RCC 7860 (cell line): ENCODE measurements at places on chromosomes 3 and 15.
A peak's percentile ranks its signal among the peaks of the same experiment; 100 is the strongest.

DNA sequence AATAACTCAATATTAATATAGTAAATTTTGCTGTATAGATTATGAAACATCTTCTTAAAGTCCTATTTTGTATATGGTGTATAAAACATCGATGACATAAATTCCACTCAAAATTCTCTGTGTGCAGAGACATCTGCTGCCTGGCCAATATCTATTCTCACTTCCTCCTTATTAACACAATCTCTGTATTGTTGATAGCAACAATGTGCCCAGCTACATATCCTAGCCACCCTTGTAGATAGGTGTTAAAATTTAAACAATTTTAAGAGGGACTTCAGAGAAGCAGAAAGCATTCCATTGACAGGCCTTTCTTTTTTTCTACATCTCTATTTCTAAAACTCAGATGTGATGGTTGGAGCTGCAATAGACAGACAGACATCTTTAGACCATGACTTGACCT is 72.3 kb downstream of the FGF12 start:
- no peak for DNase-seq

DNA sequence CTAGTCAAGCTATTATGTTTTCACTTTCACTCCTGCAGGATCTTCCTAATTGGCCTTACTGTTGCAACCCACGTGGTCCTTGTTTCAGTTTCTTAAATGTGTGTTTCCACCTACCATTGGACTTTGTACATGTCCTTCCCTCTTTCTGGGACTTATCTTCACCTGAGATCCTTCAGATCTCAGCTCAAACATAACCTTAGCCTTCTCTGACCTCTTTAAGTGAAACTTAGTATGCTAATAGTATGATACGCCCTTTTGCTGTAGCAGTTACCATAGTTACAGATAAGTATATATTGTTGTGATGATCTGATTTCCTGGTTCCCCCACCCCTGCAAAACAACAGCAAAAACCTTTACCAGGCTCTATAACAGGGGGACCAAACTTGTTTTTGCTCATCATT is 35.2 kb downstream of the U2SURP start:
- no peak for DNase-seq

GRCh38 chr15:75694241-75695182 is 18.1 kb downstream of the CSPG4 start:
- DNase-seq = peak; percentile 87

DNA sequence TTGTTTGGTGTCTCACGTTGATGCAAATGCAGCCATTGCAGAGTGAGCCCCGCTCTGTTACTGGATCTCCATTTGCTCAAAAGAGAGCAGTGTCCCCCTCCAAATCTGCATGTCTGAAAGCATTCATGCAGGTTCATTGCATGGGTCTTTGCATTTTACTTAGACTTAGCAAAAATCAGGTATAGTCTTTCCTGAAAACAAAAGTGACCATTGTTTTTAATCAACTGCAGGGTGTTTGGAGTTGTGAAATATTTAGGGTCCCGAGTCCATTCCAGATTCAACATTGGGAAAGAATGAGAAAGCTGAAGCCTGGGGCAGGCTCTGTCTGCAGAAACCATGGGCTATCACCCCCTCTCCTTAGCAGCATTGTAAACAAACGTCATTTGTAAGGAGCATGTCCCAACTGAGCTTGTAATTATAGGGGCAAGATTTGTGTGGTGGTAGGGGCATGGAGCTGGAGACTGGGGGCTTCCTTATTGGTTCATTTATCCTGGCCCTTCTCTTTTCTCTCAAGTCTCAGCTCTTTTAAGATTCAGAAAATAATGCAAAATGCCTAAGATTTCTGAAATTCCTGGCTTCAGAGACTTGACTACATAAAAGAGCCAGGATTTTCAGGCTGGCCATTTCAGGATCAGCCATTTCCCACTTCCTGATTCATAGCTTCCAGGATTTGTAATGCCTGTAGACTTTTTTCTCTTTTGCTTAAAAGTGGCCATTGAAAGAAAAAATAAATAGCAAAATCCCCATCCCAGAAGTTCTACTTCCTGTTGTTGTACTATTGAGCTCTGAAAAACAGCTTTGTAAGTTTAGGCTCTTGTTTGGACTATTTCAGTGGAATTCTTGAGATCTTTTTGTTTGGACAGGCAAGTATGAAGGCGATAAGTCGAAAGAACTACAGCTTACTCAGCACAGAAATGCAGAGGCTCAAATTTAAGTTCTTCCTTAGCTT is 23.0 kb downstream of the IGF1R start:
- no peak for DNase-seq

DNA sequence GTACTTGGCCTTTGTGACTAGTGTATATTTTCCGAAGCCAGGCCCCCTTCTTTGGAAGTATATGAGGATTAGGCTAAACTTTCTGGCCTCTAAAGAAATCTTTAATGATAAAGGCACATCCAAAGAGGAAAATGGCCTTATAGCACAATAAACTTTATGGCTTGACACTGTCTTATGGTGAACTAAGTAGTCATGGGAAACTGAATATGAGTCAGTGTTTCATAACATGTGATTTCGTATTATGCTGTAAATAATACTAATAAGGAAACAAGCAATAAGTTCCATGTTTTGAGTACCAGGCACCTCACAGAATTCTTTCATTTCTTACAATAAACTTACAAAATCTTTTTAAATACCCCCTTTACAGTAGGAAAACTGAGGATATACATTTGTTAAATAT is 8.2 kb downstream of the ZPLD1 start:
- DNase-seq = no peak

- no peak for DNase-seq
These were observed 69.5 kb downstream of the C3orf38 start for GRCh38 chr3:88219138-88219792.

- DNase-seq = no peak
These were observed 50.6 kb downstream of the TBL1XR1 start for GRCh38 chr3:177146646-177147045.

GRCh38 chr15:52689562-52689961 is 10.4 kb upstream of the ATOSA start:
- no peak for DNase-seq

DNA sequence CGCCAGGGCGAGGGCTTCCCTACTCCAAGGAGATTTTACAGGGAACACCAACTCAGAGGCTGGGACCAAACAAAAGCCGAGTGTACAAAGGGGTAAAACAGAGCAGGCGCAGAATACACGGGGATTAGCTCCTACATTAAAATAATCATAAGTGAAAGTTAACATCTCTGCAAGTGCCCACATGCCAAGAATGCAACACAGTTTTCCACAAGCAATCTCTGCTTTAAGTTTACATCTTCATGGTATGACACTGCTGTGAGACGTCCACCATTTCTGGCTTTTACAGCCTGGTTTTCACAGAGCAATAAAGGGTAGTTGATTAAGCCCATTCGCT is 500 bp upstream of the VGLL3 start:
- DNase-seq = no peak

- DNase-seq = no peak
These were observed 995.5 kb downstream of the MCTP2 start for GRCh38 chr15:95226835-95227234.

GRCh38 chr15:70159001-70159712 is 61.4 kb upstream of the TLE3 start:
- DNase-seq = no peak

DNA sequence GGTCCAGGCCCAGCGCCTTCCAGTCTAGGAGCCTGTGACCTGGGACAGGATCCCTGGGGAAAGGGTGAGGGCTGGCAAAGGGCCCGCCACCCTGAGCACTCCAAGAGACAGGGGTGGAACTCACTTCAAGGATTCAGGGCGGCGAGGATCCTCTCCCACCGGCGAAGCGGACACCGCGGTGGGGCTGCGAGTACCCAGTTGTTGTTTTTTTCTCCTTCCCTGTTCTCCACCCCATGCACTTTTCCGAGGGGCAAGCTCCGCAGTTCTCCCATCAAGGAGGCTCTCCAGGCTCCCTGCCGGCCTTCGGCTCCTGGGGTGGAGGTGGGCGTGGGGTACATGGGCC is 387 bp upstream of the PAQR5 start:
- no peak for DNase-seq

DNA sequence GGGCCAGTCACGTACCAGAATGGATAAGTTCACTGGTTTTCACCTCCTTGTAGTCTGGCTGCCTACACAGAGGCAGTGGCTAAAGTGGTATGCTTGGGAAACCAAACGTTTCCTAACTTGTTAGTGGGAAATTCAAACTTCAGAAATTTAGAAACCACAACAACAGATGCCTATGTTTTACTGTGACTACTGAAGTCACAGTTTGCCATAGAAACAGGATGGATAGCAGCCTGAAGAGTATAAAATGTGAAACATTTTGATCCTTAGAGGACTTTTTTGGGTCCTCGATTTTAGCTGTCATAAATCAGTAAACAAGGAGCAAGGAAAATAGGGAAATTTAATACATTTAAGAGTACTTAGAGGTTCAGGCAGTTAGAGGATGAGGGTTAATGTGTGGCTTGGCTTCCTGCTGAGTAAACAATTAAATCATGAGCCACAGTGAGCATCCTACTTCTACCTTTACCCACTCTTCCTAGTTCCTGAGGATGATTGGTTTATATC is 48.6 kb downstream of the CMSS1 start:
- peak; percentile 80 for DNase-seq

DNA sequence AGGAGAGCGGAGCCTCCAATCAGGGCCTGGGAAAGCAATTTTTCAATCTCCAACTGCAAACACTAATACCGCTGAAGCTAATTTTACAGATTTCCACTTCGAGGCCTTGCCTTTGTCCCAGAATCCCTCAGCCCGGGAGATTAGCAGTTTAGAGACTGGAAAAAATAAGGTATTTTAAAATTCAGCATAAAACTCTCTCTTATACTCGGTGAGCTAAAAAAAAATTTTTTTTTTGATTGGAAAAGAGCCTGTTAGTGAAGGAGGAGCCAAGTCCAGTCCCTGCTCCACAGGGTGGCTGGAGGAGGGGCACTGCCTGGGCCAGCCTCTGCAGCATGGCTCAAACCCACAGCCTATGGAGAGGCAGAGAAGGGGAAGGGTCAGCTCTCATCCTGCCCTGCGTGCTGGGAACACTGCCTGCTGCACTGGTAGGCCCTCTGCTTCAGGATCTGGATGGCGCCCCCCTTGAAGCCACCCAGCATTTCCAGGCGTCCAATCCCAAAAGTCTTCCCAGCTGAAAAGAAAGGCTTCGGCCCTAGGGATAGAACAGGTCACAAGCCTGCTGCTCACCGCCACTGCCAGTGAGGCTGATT is 48.9 kb downstream of the CACNA2D2 start:
- no peak for DNase-seq

DNA sequence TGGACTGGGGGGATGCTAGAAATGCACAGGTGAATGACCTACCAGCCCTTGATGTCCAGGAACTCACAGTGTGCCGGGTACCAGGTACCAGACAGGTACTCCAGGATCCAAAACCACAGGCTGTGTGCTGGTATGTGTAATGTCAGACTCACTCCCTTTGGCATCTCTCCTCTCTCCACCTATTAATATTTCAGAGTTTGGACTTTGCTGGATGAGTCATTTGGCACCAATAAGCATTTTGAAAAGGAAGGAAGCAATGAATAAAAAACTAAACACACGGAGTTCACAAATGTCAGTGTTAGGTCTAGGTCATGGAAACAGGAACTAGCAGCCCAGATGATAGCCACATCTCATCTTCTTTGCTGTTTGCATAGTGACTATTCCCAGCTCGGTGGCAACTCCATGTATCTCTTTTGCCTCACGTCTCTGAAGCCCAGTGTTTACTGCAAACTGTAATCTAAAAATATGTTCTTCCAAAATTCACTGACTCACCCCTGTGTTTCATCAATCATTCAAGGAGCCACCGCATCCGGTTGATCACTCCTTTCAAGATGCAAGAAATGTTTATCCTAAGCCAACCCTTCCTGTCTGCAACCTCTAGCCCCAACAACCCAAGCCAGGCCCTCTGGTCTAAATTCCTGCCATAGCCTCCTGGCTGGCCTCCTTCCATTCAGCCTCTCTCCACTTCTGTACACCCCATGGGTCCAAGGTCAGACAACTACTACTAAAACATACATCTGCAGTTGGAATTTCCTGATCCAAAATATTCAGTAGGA is 8.4 kb downstream of the ITGB5 start:
- DNase-seq = peak; percentile 96

DNA sequence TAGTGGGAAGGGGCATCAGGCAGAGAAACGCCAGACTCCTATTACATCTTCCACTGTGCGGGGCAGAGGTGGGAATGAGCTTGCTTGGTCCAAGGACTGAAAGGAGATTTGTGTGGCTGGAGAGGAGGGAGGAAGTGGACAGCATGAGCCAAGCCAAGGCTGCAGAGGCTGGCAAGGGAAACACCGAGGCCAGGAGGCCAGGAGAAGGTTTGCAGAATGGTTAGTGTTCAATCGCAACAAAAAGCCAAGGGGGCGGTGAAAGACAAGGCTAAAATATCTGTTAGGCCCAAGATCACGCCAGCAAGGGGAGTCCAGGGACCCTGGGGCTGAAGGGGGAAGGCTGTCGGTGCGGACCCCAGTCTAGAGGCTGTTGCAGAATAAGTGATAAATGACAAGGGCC is 75.8 kb downstream of the CPN2 start:
- no peak for DNase-seq

GRCh38 chr15:32944431-32944830 is 226.6 kb downstream of the GREM1 start:
- DNase-seq = no peak

DNA sequence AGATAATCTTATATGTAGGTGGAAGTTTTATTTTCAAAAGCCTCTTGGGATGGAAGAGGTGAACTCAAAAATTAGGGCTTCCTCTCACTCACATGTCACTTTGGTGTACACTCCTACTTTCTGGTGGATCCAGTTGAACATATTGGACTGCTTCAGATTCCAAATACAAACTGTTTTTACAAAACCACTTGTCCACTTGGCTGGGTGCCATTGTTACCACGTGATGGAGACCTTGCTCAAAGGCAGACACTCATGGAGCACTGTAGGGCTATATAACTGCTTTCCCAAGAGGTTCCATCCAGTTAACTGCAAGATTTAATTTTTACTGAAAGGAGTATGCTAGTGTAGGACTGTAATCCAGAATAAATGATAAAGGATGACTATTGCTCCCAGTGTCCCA is 307.0 kb downstream of the EPHA6 start:
- DNase-seq = no peak

DNA sequence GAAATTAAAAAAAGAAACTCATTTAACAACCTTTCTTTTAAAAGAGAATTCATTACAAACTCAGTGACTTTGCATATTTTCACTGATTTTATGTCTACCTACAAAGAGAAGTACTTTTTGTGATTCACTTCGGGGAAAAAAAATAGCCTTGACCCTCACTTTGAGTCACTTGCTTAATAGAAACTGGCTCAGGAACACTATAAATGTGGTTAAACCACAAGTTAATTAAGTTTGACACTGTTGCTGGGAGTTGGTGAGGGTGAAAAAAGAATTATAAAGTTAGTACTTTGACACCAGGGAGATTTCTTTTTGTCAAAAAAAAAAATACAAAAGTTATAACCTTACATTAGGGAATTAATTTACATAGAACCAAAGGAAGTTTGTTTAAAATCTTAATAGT is 810.9 kb downstream of the NR2F2 start:
- DNase-seq = no peak
